ENCODE measurements at places on chromosomes 7 and 10.

GRCh38 chr7:22417841-22418240 lies 60.9 kb upstream of the RAPGEF5 start:
- DNase-seq, result no peak

DNA sequence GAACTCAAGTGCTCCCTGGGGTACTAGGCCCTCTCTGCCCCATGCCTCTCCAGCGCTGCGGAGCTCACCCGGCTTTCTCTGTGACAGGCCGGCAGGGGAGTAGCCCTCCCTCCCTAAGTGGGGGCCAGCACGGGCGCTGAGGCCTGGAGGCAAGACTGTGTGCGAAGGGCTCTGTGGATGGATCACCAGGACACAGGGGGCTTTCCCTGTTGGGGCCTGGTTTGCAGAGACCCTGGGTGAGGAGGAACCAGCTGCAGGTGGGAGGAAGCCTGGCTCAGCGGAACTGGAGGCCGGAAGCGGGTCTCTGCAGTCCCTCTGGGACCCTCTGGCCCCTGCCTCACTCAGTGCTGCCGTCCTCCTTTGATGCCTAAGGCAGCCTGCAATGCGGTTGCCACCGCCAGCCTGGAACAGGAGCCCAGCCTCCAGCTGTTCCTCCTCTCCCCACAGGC lies 106.0 kb downstream of the CYTH3 start:
- DNase-seq, result no peak

- peak; percentile 43 for DNase-seq
These were observed 17.0 kb downstream of the PNLIPRP3 start for GRCh38 chr10:116444527-116445142.

GRCh38 chr10:44733501-44734488 lies 177.3 kb upstream of the TMEM72 start:
- peak; percentile 17 for DNase-seq

DNA sequence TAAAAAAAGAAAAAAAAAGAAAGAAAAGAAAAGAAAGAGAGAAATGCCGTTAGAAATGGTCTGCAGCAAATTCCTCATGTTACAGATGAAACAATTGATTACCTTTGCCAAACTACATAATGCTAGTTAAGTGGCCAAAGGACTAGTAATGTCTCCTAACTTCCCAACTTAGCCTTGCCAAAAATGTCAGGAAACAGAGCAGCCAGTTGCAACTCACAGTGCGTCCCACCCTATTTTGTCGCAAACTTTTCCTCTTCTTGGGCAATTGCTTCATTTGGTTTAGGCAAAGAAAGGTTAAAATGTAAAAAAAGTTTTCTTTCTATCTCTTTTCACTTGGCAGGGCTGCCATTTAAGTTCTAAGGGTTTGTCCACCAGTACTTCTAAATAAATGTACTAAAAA lies 53.1 kb downstream of the APBB1IP start:
- DNase-seq, result no peak

DNA sequence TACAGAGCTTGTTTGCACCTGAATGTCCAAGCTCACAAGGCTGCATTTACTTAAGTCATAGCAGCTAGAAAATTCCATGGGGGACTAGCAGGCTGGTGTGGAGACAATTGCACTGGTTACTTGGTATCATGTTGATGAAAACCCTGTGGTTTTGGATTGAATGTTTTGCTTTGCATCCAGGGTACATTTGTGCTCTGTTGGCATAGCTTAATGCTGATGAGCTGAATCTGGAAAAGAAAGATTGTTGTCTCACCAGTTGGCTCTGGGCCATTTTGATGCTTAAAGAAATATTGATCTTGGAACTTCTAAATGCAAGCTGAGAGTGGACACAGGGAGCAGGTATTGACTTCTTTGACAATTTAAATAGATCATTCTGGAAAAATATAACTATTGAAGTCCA lies 122.5 kb upstream of the MBL2 start:
- no peak for DNase-seq

DNA sequence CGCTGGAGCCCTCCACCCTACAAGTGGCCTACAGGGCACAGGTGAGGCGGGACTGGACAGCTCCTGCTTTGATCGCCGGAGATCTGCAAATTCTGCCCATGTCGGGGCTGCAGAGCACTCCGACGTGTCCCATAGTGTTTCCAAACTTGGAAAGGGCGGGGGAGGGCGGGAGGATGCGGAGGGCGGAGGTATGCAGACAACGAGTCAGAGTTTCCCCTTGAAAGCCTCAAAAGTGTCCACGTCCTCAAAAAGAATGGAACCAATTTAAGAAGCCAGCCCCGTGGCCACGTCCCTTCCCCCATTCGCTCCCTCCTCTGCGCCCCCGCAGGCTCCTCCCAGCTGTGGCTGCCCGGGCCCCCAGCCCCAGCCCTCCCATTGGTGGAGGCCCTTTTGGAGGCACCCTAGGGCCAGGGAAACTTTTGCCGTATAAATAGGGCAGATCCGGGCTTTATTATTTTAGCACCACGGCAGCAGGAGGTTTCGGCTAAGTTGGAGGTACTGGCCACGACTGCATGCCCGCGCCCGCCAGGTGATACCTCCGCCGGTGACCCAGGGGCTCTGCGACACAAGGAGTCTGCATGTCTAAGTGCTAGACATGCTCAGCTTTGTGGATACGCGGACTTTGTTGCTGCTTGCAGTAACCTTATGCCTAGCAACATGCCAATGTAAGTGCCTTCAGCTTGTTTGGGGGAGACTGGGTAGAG lies at the start of gene COL1A2:
Gene COL1A2, plus strand, starts transcription at position 459 of the 704 bp plus-strand sequence. Its CDS starts 137 bp downstream, at position 596.
- peak; percentile 35 for DNase-seq

DNA sequence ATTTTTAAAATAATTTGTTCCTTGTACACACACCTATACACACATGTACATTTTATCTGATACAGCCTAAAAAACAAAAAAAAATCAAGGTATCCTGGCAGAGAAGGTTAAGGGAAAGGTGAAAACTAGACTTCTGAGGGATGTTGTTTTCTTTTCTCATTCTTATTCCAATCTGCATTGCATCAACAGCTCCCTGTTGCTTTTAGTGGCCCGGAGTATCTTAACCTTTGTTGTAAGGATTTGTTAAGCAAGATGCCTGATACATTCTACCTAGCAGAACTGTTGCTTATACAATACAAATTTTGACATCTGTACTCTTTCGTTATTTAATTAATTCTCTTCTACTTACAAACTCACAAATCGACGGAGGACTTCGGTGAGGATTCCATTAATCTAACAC lies 167.4 kb downstream of the GNAI1 start:
- DNase-seq, result no peak

GRCh38 chr10:99532687-99533495 lies at the start of gene NKX2-3:
TSS of gene NKX2-3 (plus strand) at chr10:99532942. CDS start at chr10:99533132, 190 bp downstream.
- DNase-seq, result peak; percentile 88

DNA sequence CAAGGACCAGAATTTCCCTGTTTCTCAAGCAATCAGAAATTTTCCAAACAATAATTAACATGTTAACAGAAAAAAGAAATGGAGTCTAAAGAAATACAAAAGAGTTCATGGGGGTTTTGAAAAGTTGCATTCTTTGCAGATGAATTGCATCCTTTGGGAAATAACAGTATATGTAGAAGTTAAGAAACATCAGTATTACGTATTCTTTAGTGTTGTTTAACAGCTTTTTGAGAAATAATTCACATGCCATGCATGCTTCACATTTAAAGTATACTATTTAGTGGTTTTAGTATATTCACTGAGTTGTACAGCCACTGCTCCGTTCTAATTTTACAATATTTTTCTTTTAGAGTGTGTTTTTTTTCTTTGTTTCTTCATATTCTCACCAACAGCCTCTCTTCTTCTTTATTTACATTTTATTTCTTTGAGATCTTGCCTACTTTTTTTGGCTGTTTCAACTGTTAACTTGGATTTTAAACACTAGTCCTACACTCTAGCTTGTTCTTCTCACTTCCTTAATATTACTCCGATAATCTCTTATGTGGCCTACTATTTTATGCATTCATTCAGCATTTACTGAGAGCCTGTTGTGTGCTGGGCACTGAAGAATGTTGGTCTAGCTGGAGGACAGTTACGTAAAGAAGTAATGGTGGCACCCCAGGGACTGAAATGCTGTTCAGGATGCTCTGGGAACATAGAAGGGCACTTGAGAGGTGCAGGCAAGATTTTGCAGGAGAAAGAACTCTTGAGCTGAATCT lies 330.1 kb downstream of the EXOC4 start:
- DNase-seq, result no peak

DNA sequence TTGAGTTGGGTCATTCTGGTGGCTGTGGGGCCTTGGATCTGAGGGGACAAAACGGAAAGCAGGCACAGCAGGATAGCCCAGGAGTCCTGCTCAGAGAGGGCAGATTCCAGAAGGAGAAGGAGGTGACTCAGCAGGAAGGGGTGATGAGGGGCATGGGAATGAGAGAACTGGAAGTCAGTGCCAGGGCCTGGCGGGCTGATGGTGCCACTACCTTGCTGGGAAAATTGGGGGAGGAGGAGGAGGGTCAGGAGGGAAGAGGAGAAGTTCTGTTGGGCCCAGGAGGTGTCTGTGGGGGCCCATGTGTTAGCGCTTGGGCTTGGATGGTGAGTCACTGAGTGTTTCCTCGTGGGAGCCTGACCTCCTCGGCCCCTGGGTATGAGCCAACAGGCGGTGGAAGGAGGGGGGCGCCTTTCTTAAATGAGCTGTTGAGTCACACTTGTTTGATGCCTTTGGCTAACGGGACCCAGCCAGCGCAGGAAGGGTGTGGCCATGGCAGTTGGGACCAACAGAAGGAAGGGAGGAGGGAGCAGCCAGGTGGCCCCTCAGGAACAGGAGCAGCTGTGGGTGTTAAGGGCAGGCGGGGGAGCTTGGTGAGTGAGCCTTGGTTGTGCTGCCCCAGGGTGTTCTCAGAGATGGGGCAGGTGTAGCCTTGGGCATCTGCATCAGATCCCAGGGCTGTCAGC lies 130.0 kb upstream of the BTBD16 start:
- peak; percentile 47 for DNase-seq

GRCh38 chr10:119483839-119484238 lies 58.7 kb downstream of the RGS10 start:
- DNase-seq, result no peak

- DNase-seq, result peak; percentile 97
These were observed 311.7 kb downstream of the GATA3 start for GRCh38 chr10:8365935-8366911.

GRCh38 chr7:33129806-33130153 lies 416 bp downstream of the BBS9 start:
- no peak for DNase-seq

- peak; percentile 36 for DNase-seq
These were observed 4.3 kb upstream of the KAT6B start for GRCh38 chr10:74822101-74822500.

DNA sequence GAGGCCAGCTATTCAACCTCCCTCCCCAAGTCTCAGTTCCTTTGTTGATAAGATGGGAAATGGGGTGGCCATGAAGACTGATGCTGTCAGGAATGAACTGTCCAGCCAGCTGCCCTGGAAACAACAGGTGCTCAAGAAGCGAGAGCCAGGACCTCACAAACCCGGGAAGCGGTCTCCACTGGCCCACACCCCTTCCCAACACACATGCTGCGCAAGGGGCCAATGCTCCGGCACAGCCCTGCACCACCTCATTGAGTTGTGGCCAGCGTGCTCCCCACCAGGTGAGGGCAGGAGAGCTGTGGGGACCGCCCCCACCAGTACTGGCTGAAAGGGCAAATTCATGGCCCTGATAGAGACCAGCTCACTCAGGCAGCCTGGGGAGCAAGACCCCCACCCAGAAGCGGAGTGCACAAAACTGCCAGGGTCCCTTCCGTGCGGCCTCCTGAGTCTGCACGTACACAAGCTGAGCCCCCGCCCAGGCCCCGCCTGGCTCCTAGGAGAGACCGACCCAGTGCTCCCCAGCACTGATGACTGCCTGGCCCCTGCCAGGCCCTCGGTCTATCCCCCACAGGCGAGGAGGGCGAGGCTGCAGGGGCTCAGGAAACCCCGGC lies 216.6 kb downstream of the MAD1L1 start:
- DNase-seq, result no peak

GRCh38 chr10:90847436-90847835 lies 10.4 kb downstream of the HTR7 start:
- no peak for DNase-seq

DNA sequence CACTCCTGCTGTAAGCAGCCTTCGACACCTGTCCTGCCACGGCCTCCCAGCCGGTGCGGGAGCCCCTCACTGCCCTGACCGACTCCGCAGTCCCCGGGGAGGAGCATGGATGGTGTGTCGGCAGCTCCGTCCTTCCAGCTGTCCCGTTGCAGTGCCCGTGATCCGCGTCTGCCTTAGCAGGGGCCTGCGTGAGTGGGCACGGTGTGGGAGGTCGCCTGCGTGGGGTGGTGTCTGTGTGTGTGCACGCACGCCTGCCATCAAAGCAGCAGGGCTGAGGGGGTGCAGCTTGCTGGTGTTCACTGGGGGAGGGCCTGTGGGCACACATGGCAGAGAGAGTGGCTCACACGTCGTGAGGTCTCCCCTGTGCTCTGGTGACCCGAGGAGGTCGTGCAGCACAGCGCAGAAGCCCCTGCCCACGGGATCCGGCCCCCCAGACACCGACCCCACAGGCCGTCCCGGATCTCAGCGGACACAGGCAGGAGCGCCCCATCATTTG lies 10.3 kb downstream of the MAFK start:
- no peak for DNase-seq

GRCh38 chr10:13659887-13660550 lies 73.3 kb downstream of the PRPF18 start:
- peak; percentile 70 for DNase-seq

- peak; percentile 12 for DNase-seq
These were observed 117.6 kb upstream of the TCF7L2 start for GRCh38 chr10:112832361-112832878.

GRCh38 chr7:1233333-1234048 lies 819 bp downstream of the UNCX start:
- no peak for DNase-seq

DNA sequence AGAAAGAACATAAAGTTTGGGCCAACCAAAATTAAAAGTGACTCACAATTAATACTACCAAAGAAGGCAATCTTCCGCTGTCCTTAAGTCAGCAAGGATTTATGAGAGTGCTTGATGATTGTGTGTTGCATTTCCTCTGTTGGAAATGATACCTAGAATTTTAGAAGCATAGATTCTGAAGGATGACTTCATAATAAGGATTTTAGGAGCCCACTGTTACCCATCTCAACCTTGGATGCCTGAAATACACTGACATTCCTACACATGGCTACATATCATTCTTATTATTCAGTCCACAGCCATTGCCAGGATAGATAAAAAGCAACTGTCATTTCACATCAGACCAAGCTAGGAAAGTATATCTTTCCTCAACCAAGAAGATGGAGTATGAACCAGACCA lies 823.8 kb downstream of the LRMDA start:
- DNase-seq, result no peak

- DNase-seq, result no peak
These were observed 17.7 kb downstream of the FRG2B start for GRCh38 chr10:133608855-133609254.

GRCh38 chr7:143181349-143181748 lies 1.9 kb upstream of the TAS2R39 start:
- no peak for DNase-seq

DNA sequence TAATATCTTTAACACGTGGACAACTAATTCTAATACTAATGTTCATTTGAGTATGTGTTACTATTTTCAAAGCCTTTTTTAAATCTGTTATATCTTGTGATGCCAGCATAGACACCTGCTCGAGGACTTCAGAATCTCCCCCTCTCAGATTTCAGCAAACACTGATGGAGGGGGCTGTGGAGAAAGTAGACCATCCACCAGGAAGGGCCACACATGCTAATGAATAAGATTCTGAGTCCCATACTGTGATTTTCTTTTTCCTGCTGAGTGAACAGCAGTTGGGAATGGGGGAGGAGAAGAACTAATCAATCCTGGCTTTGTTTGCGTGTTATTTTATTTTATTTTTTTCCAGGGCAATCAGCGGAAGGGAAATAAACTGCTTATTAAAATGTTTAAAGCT lies 157.9 kb upstream of the CSTF2T start:
- no peak for DNase-seq

- DNase-seq, result no peak
These were observed 31.2 kb downstream of the XPNPEP1 start for GRCh38 chr10:109892117-109892516.
